ENCODE measurements at places on chromosomes 5 and 9.

DNA sequence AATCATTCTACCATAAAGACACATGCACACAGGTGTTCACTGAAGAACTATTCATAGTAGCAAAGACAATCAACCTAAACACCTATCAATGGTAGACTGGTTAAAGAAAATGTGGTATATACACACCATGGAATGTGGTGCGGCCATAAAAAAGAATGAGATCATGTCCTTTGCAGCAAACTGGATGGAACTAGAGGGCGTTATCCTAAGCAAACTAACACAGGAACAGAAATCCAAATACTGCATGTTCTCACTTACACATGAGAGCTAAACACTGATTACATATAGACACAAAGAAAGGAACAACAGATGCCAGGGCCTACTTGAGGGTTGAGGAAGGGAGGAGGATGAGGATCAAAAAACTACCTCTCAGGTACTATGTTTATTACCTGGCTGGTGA, 103.8 kb downstream of the DRD1 start:
- DNase-seq = no peak

- DNase-seq = no peak
These were observed 225.7 kb downstream of the FRMD3 start for GRCh38 chr9:83312537-83312936.

DNA sequence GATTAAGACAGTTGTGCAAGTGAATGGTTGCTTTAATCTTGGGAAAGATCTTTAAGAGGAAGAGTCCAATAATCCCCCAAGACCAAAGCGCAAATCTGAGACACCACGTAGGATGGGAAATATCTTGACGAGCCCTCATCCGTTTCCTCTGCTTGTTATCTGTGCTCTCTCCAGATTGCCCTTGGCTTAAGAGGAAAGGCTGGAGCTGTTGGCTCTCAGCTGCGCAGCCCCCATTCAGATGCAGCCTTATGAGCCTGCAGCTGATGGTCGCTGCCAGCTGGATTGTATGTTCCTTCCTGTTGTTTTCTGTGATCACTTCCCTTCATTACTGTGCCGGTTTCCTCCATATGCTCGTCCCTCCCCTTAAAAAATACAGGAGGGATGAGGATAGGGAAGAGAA, 47.7 kb downstream of the PWWP2A start:
- no peak for DNase-seq

DNA sequence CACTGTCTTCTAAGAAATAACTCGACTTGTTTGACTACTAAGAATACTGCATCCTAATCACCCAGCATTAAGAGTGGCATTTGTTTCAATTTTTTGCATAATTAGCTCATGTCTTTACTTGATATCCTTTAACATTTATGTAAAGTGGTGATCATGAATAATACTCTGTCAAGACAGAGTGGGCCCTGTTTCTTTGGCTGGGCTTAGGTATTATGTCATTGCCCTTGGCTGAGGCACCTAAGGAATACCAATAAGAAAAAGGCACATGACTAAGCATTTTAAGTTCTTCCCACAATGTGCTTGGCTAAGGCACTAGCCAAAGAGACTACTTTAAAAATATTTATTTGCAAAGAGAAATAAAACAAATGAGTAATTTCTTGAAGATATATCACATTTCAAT, 308.1 kb downstream of the CTNND2 start:
- DNase-seq = no peak

GRCh38 chr9:130659699-130660248, 4.6 kb upstream of the PRDM12 start:
- DNase-seq = no peak

- DNase-seq = no peak
These were observed 399.6 kb upstream of the IRX1 start for GRCh38 chr5:3195994-3196393.

GRCh38 chr5:8522646-8523045, 653.7 kb downstream of the MTRR start:
- DNase-seq = no peak

DNA sequence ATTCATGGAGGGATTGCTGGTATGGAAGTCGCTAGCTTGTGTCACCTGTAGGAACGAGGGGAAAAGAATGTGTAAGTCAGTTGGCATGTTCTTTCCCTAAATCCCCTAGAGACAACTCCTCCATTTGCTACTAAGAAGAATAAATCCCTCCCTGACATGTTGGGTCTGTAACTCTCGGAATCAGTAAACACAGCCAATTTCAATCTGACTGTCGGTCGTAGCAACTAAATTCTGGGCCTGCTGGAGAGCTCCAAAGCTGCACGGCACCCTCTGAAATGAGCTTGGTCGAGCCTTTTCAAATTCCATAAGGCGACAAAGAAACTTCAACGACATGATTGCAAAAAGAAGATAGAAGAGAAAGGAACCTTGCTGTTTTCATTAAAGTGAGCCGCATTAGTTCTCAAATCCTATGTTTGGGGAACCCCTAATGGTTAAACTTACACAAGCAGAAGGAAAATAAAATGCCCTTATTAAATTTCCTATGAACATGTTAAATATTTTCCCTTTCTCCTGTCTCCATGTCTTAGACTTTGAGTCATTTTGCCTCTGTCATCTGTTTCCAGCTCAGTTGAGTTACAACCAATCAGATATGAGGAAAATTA, 735.8 kb upstream of the WWC1 start:
- no peak for DNase-seq

DNA sequence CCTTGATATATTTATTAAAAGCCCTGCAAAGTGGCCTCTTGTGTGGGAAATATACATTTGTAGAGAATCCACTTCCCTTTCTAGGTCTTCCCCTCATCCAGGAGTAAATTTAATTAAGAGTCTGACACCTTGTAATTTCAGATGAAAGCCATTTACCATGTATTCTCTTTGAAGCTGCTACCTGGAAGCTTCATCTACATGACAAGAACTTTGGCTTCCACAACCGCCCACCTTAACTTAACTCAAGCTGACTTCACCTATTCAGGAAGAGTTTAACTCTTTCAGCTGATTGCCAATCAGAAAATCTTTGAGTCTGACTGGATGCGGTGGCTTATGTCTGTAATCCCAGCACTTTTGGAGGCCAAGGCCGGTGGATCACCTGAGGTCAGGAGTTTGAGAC, 899.9 kb downstream of the TAF11L14 start:
- no peak for DNase-seq

GRCh38 chr9:93258419-93258817, 74.5 kb downstream of the WNK2 start:
- DNase-seq = no peak

DNA sequence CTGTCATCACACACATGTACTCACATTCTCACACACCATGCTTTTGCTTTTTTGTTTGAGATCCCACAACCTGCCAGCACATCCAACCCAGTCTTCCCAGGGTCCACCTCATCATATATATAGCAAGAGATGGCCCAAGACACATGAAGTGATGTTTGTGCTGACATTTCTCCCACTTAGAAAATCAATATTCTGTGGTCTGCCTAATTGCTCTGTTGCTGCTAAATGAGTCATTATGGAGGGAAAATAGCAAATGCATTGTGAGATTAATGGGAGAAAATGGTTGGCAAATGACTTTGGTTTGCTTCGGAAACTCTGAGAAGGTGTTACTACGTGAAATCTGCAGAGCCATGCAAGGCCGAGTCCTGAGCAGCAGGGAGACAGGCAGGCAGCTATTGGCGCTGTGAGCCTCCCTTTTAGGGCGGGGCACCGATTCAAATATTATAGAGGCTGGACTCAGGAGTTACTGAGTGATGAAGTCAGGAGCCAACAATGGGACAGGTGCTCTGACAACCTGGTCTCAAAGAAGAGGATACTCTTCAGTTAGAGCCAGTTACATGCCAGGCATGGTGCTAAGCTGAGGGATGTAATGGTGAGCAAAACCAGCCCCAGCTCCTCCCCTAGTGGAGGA, 62.8 kb downstream of the DAB2IP start:
- no peak for DNase-seq

GRCh38 chr5:108561416-108562204, 179.7 kb upstream of the FBXL17 start:
- DNase-seq = no peak

DNA sequence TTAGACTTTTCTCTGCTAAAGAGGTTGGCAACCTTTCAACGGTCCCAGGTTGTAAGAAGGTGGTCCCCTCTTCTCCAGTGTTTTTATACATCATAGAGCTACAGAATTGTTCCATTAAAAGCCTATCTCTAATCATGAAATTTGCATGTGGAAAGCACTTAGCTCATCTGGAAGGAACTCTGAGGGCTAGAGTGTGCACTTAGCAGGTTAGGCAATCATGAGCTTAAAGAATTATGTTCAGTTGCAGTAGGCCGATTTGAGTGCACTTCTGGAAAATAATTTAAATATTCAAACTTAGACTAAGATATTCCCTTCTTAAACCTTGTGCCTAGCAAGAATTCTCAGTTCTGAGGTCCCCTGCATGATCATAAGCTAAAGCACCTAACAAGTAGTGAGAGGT, 468.7 kb downstream of the SPATA31D1 start:
- no peak for DNase-seq

DNA sequence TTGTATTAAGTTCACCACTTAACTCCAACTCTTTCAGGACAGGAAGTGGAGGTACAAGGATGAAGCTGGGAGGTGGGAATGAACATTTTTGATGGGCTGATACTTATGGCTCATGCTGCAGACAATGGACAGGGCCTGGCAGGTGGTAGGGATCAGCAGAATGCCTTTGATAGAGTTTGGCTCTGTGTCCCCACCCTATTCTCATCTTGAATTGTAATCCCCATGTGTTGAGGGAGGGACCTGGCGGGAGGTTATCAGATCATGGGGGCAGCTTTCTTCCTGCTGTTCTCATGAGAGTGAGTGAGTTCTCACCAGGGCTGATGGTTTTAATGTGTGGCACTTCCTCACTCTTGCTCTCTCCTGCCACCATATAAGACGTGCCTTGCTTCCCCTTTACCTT, 87.3 kb upstream of the PRLR start:
- DNase-seq = no peak

GRCh38 chr9:124799274-124800006, 22.5 kb downstream of the OLFML2A start:
- no peak for DNase-seq

- DNase-seq = no peak
These were observed 203.7 kb upstream of the SLC24A2 start for GRCh38 chr9:19992556-19992955.

DNA sequence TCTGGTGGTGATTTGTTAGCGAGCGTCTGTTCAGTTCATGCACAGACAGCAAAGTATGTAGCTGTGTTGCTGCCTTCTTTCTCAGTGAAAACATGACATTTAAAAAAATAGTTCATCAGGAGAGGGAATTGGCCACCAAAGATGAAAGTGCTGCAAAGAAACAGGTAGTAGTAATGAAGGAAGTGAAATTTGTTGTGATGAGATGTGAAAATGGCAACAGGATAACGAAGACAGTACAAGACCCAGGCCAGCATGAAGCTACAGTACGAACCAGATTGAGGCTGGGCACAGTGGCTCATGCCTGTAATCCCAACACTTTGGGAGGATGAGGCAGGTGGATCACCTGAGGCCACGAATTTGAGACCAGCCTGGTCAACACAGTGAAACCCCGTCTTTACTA, 136.0 kb downstream of the SMARCA2 start:
- no peak for DNase-seq

GRCh38 chr9:120916991-120917880, 9.4 kb downstream of the TRAF1 start:
- DNase-seq = no peak

DNA sequence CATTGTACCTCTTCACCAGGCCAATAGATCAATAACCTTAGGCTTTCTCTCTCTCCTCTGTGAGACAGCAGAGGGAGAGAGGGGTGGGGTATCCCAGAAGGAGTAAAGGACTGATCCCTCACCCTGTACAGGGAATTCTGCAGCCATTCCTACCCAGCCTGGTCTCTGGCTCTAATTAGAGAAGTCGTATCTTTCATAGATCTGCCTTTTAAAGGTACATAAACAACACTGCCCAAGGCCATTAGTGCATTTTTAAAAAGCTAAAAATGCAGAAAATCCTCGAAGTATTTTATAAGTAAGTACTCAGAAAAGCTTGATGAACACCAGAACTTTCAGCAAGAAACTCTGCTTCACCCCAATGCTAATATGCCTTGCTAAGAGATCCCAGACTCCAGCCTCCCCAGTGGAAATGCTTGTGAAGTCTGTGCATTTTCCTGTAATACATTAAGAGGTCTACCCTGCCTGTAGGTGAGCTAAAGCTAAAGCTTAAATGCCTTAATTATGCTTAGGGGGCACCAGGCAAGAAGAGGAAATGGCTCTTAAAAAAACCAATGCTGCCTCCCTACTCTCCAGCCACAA, 200.0 kb upstream of the ANKRD55 start:
- no peak for DNase-seq

GRCh38 chr9:94918038-94918753, 191.7 kb downstream of the AOPEP start:
- DNase-seq = no peak

- no peak for DNase-seq
These were observed 564.3 kb upstream of the ZNF608 start for GRCh38 chr5:125310749-125311148.

DNA sequence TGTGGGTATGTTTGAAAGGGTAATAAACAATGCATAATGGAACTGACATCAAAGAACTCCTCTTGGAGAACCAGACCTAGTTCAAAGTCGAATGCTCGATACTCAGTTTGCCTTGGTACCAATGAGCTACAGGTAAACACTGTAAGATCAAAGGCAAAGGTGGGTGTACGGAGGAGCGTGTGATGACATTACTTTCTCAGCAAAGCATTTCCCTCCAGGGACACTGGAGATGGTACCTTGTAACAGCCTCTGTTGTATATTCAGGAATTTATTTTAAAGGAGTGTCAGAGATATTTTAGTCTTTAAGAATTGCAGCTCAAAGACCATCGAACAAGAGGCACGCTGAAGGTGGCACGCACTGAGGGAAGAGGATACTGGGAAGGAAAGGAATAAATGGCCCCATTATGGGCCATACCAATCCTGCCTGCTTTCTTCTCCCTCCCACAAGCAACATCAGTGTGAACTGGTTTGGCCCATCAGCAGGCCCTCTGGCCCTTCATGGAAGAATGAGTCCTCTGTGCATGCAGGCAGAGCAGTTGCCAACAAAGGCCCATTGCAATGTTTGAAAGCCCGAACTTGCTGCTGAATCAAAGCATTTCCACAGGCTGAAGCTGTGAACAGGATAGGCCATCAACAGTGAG, 410.2 kb downstream of the ACTL7B start:
- DNase-seq = no peak

GRCh38 chr5:167765352-167765751, 526.1 kb upstream of the WWC1 start:
- no peak for DNase-seq

DNA sequence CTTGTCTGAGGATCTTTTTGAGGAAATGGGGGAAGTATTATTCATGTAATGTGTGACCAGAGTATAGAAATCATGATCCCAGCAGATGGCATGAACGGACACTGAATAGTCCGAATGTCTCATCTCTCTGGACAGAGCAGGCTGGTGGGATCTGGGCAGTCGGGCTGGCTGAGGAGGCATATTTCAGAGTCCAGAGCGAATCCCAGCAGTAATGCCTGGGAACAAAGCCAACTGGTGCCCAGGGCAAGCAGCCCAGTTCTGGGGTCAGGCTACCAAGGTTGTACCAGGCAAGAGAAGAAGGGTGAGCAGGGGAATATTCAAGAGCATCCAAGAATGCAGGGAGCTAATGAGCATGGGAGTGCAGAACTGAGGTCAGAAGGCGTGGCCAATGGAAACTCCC, 306.4 kb downstream of the ZSWIM6 start:
- DNase-seq = no peak

Data from activated T-cell treated with anti-CD3 and anti-CD28 coated beads for 4 hours (primary cell).